ENCODE measurements at places on chromosomes 1 and 21. TPM values are rescaled to one million over a fixed set of nuclear protein-coding genes. Genes with fewer than 3 reads are reported as not detected.

- no peaks in the 10 kb centered on the region for H3K4me1 ChIP-seq
- DNase-seq: no peak
- H3K36me3 ChIP-seq: no peaks in the 10 kb centered on the region
- H3K27me3 ChIP-seq: no peaks in the 10 kb centered on the region
Measured at GRCh38 chr1:100036718-100037655, 67.2 kb downstream of the SLC35A3 start.

DNA sequence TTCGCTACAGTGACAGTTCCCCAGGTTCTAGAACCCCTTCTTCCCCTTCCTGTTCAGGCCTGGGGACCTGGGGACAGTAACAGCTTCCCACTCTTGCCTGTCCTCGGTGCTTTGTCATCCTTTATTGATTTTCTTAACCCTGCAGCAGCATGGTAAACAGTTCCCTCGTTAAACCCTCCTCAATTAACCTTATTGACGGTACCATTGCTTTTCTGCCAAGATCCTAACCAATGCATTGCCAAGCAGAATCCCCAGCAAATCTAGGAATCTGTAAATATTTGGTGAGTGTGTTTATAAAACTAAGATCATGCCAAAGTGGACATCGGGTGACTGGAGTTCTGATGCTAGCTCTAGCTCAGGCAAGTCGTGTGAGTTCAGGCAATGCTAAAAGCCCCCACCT lies 99.6 kb upstream of the KAZN start:
- H3K4me3 ChIP-seq: no peak overlapping the region
- H3K27me3 ChIP-seq: no peaks in the 10 kb centered on the region
- no peaks in the 10 kb centered on the region for H3K4me1 ChIP-seq
- no peak overlapping the region for H3K27ac ChIP-seq
- no peak for DNase-seq

The DMRTA2 gene
- not detected for total RNA-seq

The GNAT2 gene
- not detected for total RNA-seq

DNA sequence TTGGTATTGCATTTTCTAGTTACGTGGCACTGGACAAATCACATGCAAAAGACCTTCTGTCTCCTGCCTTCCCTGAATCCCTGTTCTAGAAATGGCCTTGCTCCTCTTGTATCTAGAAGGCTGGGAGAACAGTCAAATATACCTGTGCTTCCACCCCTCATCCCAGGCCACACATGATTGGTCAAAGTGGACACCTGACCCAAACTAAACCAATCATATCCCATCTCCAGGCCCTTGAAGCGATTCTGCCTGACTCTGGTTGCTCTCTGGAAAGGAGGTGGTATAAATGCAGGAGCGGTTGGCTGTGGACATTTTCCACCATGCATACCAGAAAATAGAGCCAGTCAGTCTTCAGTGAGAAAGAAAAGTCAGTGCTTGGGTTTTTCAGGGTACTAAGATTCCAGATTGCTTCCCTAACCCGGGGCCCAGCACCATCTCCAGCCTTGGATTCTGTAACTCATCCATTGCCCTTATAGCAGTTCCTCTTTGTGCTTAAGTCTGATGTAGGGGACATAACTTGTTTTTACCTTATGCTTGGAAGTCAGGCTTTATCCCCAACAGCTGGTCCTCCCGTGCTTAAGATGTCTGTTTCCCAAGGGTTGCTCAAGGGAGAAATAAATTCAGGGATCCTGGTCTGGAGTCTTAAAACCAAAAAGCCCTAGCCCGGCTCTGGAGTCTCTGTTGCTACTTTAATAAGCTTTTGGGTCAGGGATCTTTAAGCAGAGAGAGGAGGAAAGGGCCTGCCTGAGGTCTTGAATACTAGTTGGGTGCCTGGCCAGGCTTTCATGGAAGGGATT lies 7.7 kb upstream of the PHC2 start:
- H3K4me3 ChIP-seq: no peak overlapping the region
- H3K4me1 ChIP-seq: no peaks in the 10 kb centered on the region
- H3K27ac ChIP-seq: no peak overlapping the region
- no peak for DNase-seq

GRCh38 chr1:59990470-59990869 lies 63.9 kb upstream of the CYP2J2 start:
- no peak overlapping the region for H3K27ac ChIP-seq
- DNase-seq: no peak
- no peaks in the 10 kb centered on the region for H3K4me1 ChIP-seq

The SHISA4 gene
- 5.0 TPM for total RNA-seq

The PCP4 gene
- not detected for total RNA-seq

The CASZ1 gene
- total RNA-seq: 158 TPM

DNA sequence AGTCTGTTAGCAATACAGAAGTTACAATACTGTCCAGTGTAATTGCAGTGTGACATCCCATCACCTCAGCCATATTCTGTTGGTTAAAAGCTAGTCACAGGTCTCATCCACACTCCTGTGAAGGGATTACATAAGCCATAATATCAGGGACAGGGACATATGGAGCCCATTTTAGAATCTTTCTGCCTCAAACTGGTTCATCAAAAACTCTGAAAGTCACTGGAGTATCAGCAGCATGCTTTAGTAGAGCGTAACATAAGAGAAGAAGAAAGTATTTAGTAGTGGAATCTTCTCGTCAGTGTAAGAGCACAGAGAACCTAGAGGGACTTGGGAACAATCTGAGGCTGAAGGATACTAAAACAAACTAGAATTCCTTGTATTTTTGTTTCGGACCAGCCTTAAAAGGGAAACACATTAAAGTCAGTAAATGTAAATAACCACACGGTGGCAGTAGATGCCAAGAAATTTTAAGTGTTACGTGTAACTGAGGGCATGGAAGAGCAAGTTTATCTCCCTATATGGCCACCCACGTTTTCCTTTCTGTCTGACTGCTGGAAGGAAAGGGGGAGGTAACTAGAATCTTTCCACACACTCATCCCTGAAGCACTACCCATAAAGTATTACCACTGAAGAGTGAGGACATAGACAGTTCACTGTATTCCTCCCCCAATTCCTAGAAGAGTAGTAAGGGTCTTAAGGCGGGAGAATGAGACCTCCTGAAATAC lies 41.6 kb upstream of the AGL start:
- H3K27ac ChIP-seq: no peak overlapping the region
- no peak for DNase-seq
- no peaks in the 10 kb centered on the region for H3K27me3 ChIP-seq

GRCh38 chr21:45551316-45551715 lies 9.1 kb upstream of the SLC19A1 start:
- peak; percentile 41 for DNase-seq
- H3K4me1 ChIP-seq: peaks cover 6% of the 10 kb centered on the region
- H3K27me3 ChIP-seq: no peaks in the 10 kb centered on the region
- peak overlapping the region; percentile 21 for H3K4me3 ChIP-seq
- H3K36me3 ChIP-seq: no peaks in the 10 kb centered on the region

The TRIM33 gene
- 59.7 TPM for total RNA-seq

GRCh38 chr1:218255090-218255489 lies 30.0 kb upstream of the RRP15 start:
- no peaks in the 10 kb centered on the region for H3K27me3 ChIP-seq
- H3K4me1 ChIP-seq: no peaks in the 10 kb centered on the region
- DNase-seq: no peak
- H3K27ac ChIP-seq: no peak overlapping the region

GRCh38 chr1:20645414-20645813 lies 12.2 kb downstream of the PINK1 start:
- H3K4me3 ChIP-seq: no peak overlapping the region
- no peaks in the 10 kb centered on the region for H3K4me1 ChIP-seq
- DNase-seq: no peak
- H3K27me3 ChIP-seq: no peaks in the 10 kb centered on the region
- no peaks in the 10 kb centered on the region for H3K36me3 ChIP-seq
- no peak overlapping the region for H3K27ac ChIP-seq

The ANGPTL1 gene
- total RNA-seq: 11.4 TPM

- H3K27me3 ChIP-seq: no peaks in the 10 kb centered on the region
- H3K4me3 ChIP-seq: no peak overlapping the region
- no peaks in the 10 kb centered on the region for H3K36me3 ChIP-seq
- peaks cover 8% of the 10 kb centered on the region for H3K4me1 ChIP-seq
Measured at GRCh38 chr1:230270185-230270558, 156.0 kb downstream of the PGBD5 start.

DNA sequence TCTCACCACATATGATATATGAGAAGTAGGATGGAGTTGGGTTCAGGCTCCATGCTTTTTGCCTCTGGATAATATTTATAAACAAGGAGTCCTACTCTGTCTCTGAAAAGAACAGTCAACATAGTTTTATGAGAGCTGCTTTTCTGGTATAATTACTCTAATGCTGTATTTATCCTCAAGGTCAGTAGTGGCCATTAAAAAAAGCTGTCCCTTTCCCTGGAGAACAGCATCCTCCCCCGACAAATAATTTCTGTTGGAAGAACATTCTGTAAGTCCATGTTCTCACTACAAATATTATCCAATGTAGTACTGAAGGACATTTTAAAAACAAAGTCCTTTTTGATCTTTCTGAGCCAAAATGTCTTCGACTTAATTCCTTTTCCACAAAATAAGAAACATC lies 9.0 kb upstream of the RGS5 start:
- H3K27ac ChIP-seq: no peak overlapping the region
- H3K4me3 ChIP-seq: no peak overlapping the region
- no peak for DNase-seq
- no peaks in the 10 kb centered on the region for H3K27me3 ChIP-seq
- H3K4me1 ChIP-seq: no peaks in the 10 kb centered on the region

DNA sequence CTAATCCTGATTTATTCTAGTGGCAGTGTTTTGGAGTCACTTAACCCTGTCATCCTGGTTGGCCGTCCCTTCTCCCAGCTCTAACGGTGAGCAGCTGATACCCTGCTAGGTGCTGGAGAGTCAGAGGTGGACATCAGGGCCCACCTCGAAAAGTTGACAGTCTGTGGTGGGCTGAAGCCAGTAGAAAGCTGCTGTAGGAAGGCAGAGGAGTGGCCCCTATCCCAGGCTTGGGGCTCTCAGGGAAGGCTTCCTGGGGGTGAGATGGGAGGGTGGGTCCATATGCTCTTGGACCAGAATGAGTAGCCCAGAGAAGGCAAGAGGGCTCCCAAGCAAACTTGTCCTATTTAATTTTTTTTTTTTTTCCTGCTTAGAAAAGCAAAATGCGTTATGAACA lies 475 bp upstream of the RPL5 start:
- H3K27ac ChIP-seq: no peak overlapping the region
- DNase-seq: no peak
- peaks cover 26% of the 10 kb centered on the region for H3K4me1 ChIP-seq
- H3K4me3 ChIP-seq: peak overlapping the region; percentile 85
- no peaks in the 10 kb centered on the region for H3K36me3 ChIP-seq
- no peaks in the 10 kb centered on the region for H3K27me3 ChIP-seq

The NIT1 gene
- total RNA-seq: 111 TPM

- DNase-seq: no peak
- H3K4me3 ChIP-seq: no peak overlapping the region
- peaks cover 3% of the 10 kb centered on the region for H3K4me1 ChIP-seq
- no peaks in the 10 kb centered on the region for H3K27me3 ChIP-seq
- H3K36me3 ChIP-seq: no peaks in the 10 kb centered on the region
- H3K27ac ChIP-seq: no peak overlapping the region
Measured at GRCh38 chr1:26726784-26727183, 31.0 kb downstream of the ARID1A start.

The LCE1C gene
- total RNA-seq: not detected

The APCS gene
- total RNA-seq: not detected

The S100A3 gene
- total RNA-seq: not detected

GRCh38 chr1:12551584-12551983 lies 66.4 kb downstream of the DHRS3 start:
- H3K27me3 ChIP-seq: no peaks in the 10 kb centered on the region
- no peak overlapping the region for H3K27ac ChIP-seq
- H3K4me3 ChIP-seq: no peak overlapping the region

GRCh38 chr1:71292203-71292602 lies 211.4 kb upstream of the ZRANB2 start:
- no peaks in the 10 kb centered on the region for H3K36me3 ChIP-seq
- no peak overlapping the region for H3K27ac ChIP-seq
- no peaks in the 10 kb centered on the region for H3K4me1 ChIP-seq
- H3K4me3 ChIP-seq: no peak overlapping the region
- no peak for DNase-seq

The CCDC181 gene
- not detected for total RNA-seq

GRCh38 chr21:24868117-24868516 lies 739.2 kb downstream of the MRPL39 start:
- no peak for DNase-seq
- H3K4me1 ChIP-seq: no peaks in the 10 kb centered on the region
- H3K4me3 ChIP-seq: no peak overlapping the region
- no peaks in the 10 kb centered on the region for H3K27me3 ChIP-seq

The LCE2B gene
- total RNA-seq: not detected

DNA sequence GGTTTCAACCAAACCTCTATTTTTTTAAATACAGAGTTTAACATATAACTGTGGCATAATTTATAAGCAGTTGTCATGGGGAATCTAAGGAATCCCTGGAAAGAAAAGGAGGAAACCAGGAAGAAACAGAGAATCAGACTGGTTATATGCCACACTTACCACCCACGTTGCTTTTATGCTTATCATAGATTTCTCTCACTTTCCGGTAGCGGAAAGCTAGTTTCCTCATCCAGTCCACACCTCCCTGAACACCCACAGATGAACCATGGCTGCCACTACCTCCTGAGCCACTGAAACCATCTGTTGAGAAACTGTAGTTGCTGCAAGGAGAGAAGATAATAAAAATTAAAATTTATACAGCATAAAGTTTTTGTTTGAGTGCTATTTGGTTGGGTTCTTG lies 33.5 kb downstream of the XKR8 start:
- no peaks in the 10 kb centered on the region for H3K27me3 ChIP-seq
- DNase-seq: no peak
- H3K27ac ChIP-seq: no peak overlapping the region
- no peak overlapping the region for H3K4me3 ChIP-seq

DNA sequence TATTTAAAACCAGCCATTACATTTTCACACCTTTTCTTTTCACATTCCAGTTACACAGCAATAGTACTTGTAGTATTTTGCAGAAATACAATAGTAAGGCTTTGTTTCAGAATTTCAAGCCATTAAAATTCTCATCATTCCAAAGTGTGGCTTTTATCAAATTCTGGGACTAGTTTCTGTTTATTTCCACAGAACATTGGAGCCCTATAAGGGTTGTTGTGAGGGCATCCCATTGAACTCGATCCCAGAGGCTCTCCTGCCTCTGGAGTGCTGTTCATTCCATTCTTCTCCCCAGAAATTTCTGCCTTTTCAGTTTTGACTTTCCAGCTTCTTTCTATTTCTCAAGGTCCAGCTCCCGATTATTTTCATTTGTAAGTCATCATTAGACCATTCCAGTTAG lies 645.5 kb downstream of the ADGRL2 start:
- H3K36me3 ChIP-seq: no peaks in the 10 kb centered on the region
- no peak for DNase-seq
- H3K27ac ChIP-seq: no peak overlapping the region
- H3K4me1 ChIP-seq: no peaks in the 10 kb centered on the region
- H3K27me3 ChIP-seq: no peaks in the 10 kb centered on the region
- H3K4me3 ChIP-seq: no peak overlapping the region

The MYBPHL gene
- not detected for total RNA-seq

Data from Peyer's patch (tissue), 4 donors.